CD4-positive, CD25-positive, alpha-beta regulatory T cell (primary cell): ENCODE measurements at places on chromosomes 11 and 22. TPM values are rescaled to one million over a fixed set of nuclear protein-coding genes. Genes with fewer than 3 reads are reported as not detected.

GRCh38 chr11:61890529-61891330 is 615 bp downstream of the FADS3 start:
- peak; percentile 31 for DNase-seq

GRCh38 chr22:36510966-36511881 is 4.4 kb upstream of the FOXRED2 start:
- no peak for DNase-seq

GRCh38 chr22:29329581-29329980 is 14.1 kb upstream of the RASL10A start:
- no peak for DNase-seq

Gene NUCB2
- polyA plus RNA-seq, result 58.7 TPM

Gene LUZP2
- not detected for polyA plus RNA-seq

- no peak for DNase-seq
Measured at GRCh38 chr22:48953830-48954229, 873.8 kb downstream of the BRD1 start.

DNA sequence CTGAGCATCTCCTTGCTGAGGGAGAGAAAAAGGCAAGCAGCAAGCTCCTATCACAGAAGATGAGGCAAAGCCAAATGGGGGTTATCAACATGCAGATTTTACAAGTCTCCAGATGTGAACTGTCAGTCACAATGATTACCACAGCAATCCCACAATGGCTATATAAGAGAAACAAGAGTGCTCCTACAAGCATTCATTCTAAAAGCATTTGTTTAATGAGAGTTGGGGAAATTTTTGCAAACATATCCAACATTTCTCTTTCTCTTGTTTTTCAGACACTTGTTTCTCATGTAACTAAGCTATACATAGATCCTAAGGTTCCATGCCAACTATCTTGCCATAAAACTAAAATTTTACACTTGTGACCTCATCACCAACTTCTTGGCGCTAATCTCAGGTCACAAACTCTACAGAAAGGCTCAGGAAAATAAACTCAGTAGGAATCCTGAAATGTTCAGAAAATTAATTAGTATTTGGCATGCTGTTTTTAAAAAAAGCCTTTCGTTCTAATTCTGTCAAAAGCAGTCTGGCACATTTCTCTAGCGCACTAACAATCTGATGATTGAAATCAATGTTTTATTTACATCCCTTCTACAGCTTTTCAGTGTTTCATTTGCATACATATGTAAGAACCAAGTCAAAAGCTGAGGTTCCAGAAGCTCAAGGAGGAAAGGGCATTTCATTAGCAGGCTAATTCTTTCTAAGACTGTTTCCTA is 199.5 kb downstream of the TTC28 start:
- no peak for DNase-seq

- DNase-seq, result no peak
Measured at GRCh38 chr11:57432714-57433163, 5.8 kb upstream of the SLC43A3 start.

Gene MRGPRF
- not detected for polyA plus RNA-seq

GRCh38 chr11:61279934-61280659 is 15.0 kb downstream of the VWCE start:
- no peak for DNase-seq

Gene CHST1
- polyA plus RNA-seq, result 0.10 TPM

DNA sequence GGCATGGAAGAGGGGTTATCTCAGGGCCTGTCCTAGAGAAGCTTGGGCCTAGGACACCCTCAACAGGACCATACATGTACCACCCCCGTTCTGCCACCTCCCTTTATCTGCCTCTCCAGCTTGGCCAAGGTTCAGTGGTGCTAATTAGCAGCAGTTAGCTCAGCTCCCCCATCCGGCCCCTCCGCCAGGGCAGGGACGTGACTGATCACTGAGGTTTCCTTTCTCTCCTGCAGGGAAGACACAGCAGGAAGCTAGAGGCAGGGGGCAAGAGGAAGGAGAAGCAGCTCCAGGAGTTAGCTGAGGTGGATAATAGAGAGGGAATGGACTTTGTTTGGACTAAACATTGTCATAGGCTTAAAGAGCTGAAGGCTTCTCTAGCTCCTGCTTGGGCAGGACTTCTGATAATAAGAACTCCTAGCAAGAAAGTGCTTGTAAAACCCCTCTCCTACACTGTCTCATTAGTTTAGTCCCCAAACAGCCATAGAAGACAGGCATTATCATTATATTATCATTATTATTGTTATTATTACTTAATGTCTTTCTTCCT is 53.8 kb downstream of the BUD13 start:
- DNase-seq, result no peak

Gene NPAS4
- polyA plus RNA-seq, result not detected

Gene CARD16
- polyA plus RNA-seq, result 445 TPM

- DNase-seq, result no peak
Measured at GRCh38 chr22:19995611-19996339, 20.8 kb downstream of the ARVCF start.

DNA sequence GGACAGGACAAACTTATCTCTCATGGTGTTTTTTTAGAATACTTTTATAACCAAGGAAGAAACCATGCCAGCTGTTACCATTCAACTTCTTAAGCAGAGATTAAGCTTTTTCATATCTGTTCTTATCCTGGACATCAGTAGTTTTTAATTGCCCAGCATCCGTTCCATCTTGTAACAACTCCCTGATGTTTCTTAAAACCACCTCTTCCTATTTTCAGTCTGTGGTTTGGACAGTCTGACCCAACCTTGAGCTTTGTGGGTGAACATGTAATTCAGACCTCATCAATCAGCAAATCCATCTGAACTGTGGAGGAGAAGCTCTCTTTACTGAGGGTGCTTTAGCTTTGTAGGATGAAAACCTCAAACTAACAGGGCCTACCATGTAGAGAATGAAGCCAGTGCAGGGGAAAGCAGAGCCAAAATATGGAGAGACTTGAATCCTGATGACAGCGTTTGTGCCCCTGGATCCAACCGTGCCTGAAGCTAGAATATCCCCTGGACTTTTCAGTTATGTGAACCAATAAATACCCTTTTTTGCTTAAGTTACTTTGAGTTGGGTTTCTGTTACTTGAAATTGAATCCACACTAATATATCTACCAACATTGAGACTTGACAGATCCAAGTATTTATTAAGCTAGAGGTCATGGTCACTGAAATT is 9.4 kb downstream of the TUG1 start:
- no peak for DNase-seq

DNA sequence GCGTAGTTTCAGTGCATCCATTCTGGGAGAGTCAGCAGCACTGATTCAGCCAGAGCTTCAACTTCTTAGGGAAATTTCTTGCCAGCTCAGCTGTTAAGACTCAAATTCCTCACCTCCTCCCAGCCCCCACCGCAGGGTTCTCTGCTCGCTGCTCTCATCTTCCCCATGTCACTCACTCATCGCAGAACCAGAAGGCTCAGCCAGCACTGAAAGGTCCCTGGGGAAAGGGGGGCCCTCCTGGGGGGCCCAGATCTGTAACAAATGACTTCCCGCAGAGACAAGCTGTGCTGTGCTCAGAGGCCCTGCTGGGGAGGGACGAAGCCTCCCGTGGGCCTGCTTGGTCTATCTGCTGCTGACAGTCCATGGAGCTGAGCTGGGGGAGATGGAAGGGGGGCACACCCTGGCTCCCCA is 220.6 kb downstream of the NTM start:
- DNase-seq, result no peak

Gene C11orf87
- not detected for polyA plus RNA-seq

DNA sequence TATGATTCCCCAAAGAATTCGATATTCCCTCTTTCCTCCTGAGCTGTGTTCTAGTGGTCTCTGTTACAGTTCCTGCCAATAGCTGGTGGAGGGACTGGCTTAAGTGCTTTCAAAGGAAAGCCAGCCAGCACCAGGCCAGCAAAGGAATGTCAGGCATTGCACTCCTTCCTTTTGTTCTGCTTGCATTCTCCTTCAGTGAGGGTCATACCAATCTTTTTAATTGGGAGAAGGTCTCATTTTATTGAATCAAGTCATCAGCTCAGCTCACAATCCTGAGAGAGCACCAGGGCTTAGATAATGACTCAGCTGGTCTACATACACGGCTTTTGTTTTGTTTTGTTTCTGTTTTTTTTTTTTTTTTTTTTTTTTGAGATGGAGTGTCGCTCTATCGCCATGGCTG is 222.9 kb downstream of the NAV2 start:
- DNase-seq, result no peak

Gene SYT13
- not detected for polyA plus RNA-seq

- DNase-seq, result no peak
Measured at GRCh38 chr11:36090356-36091109, 146.7 kb downstream of the LDLRAD3 start.

DNA sequence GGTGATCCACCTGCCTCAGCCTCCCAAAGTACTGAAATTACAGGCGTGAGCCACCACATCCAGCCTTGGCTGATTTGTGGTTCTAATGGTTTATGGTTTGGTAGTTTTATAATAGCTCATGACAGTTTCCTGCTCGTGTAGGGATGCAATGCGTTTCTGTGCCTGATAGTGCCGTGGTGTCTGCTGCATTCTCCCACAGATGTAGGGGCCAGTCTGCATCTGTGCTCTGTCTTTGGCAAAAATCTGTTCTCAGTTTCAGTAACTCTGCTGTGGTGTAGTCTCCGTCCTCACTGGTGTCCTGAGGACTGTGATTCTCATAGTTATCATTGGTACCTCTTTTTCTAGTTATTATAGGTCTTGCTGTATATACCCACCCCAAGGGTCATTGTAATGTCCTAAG is 16.3 kb downstream of the ST14 start:
- DNase-seq, result no peak

GRCh38 chr22:47296405-47297260 is 534.2 kb downstream of the TBC1D22A start:
- DNase-seq, result no peak

Gene KCNJ4
- polyA plus RNA-seq, result not detected

Gene PKDREJ
- 0.19 TPM for polyA plus RNA-seq

Gene INSC
- not detected for polyA plus RNA-seq

Gene FGF4
- polyA plus RNA-seq, result not detected

DNA sequence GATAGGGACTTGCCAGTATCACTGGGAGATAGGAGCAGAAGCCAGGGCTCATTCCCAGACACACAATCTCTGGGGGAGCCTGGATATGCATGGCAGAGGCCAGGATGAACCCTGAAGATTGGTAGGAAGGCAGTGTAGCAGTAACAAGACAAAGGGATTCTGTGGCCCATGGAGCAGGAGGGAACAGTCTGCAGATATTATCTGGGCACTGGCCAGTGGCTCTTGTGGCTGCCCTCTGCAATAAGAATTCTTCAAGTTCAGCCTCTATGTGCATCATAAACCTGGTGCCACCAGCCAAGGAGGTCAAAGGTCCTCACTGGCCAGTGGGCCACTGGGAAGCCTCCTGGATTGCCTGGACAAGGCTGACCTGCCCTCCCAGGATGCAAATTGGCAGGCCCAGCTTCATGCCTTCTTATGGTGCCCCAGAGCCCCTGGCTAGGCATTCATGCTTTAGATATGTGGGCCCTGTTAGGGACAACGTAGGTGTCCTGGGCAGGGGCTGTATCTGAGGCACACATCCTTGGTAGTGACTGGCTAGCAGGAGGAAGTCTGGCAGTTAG is 29.2 kb downstream of the KCNQ1OT1 start:
- no peak for DNase-seq

DNA sequence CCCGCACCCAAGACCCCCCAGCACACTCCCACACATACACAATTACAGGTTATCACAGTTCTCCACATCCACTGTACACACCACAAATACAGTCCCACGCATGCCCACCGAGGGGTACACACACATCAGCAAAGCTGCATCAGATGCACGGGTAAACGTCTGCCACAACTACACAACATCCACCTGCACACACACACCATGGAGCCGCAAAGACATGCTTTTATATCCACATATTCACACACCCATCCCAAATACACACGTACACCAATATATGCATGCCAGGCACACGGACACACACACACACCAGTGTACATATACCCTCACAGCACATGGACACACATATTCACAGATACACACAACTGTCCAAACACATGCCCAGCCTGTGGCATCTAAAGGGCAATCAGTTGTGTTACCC is 5.4 kb upstream of the KCNJ4 start:
- DNase-seq, result no peak

DNA sequence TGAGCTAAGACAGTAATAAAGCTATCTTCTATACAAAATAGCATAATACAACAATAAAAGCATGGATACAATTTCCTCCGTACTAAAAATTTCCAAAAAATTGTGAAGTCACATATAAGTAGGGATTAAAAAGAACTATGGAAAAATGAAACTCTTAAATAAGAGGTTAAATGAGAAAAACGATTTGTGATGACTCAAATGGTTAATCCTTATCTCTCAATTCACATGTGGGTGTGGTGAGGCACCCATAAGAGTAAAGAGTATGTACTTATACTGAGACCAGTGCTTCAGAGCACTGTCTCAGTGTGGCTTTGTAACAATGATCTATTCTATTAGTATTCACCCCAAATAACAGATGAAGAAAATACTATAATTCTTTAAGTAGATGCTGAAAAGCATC is 25.0 kb upstream of the CCDC34 start:
- DNase-seq, result no peak

Gene SLC25A22
- 6.6 TPM for polyA plus RNA-seq

DNA sequence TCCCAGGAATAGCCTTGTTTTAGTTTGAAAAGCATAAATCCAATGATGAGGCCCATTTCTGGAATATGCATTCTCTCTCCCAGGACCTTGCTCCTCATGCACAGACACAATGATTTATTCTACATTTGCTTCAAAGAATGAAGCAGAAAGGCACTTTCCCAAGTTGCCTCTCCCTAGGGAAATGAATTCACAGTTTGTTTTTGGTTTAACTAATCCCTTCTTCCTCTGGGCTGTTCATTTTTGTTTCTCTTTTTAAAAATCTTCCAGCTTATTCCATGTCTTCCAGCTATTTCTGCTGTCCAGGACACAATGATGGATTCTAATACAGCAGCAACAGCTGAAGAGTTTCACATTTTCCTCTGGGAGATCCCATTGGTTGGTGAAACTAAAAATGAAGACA is 1529.2 kb upstream of the TENM4 start:
- no peak for DNase-seq

Gene TMEM151A
- polyA plus RNA-seq, result not detected

GRCh38 chr11:97982512-97982911 is 1038.2 kb upstream of the CNTN5 start:
- DNase-seq, result no peak

DNA sequence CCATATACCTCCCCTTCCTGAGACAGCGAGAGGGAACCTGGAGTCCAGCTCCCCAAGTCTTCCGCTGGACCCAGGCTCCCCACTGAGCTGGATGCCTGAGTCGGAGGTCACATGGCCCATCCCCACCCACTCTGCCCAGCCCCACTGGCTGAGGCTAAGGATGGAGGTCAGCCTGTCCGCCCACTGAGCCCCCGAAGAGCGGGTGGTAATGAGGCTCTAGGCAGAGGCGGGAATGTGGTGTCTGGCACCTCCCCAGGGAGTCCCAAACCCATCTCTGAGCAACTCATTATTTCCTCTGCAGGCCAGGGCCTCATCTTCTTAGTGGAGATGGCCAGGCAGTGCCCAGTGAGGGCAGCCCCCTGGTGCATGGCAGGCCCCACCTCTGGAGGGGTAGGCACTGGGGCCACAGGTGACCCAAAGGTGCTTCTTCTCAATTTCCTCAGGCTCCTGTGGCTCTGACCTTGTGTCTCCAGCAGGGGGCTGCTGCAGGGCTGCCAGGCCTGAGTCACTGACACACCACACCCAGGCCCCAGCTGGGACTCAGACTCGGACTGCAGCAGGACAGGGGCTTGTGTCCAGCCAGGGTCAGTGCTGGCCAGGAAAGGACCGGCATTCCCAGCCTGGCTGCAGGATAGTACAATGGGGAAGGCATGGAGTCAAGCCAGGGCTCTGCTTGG is 10.2 kb upstream of the PDE2A start:
- DNase-seq, result no peak
